G401 (cell line): ENCODE measurements at places on chromosomes 4 and X. TPM values are rescaled to one million over a fixed set of nuclear protein-coding genes. Genes with fewer than 3 reads are reported as not detected.

The SLC6A14 gene
- not detected in 2 replicates for total RNA-seq

The TACR3 gene
- total RNA-seq: not detected in 2 replicates

- no peak for DNase-seq
These were observed 33.0 kb downstream of the CCNG2 start for GRCh38 chr4:77190053-77190452.

DNA sequence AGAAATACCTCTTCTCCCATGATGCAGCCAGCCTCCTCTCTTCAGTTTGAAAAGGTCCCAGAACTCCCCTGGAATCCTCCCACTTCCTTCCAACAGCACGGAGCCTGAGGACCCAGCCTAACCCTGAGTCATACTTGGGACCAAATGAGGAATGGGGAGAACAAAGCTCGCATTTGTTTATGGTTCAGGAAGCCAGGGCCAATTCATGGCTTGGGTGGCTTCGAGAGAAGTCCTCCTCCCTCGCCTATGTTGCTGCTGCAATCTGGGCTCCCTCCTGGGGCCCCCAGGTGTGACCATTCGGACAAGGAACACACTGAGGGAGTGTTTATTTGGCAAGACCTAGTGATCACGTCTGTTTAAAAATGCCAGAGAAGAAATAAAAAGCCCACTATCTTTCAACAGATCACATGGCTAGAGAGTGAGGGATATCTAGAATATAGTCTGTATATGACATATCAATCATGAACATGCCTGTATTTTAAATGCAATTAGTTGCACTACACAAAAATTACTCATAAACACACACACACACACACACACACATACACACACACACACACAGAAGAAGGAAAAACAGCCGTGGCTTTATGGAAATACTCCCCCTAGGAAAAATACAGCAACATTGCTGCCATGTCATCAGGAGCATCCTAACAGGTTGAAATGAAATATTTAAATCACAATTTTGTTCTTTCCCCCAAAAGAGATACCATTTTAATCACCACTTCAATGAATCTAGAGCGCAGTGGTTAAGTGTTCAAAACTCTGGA lies 155.7 kb upstream of the MAP3K15 start:
- DNase-seq: no peak

- DNase-seq: no peak
These were observed 264.4 kb upstream of the ITM2A start for GRCh38 chrX:79631526-79631925.

GRCh38 chr4:99383833-99384392 lies 31.4 kb upstream of the ADH1C start:
- DNase-seq: no peak

- DNase-seq: peak; percentile 25
These were observed 25.7 kb upstream of the SHISA3 start for GRCh38 chr4:42371305-42372252.

DNA sequence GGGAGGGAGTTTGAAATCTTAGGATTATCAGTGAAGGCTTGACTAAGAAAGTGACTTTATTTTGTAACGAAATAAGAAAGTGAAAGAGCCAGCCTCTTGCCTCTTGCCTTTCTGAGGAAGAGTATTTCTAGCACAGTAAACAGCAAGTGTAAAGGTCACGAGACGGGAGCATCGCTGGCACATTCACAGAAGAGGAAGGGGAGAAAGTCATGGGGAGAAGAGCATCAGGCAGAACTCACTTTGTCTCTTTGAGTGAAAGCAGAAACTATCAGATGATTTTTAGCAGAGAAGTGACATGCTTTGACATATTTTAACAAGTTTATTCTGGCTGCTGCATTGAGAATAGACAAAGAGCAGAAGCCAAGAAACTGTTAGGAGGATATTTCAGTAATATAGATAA lies 313.8 kb downstream of the CAMK2D start:
- no peak for DNase-seq

DNA sequence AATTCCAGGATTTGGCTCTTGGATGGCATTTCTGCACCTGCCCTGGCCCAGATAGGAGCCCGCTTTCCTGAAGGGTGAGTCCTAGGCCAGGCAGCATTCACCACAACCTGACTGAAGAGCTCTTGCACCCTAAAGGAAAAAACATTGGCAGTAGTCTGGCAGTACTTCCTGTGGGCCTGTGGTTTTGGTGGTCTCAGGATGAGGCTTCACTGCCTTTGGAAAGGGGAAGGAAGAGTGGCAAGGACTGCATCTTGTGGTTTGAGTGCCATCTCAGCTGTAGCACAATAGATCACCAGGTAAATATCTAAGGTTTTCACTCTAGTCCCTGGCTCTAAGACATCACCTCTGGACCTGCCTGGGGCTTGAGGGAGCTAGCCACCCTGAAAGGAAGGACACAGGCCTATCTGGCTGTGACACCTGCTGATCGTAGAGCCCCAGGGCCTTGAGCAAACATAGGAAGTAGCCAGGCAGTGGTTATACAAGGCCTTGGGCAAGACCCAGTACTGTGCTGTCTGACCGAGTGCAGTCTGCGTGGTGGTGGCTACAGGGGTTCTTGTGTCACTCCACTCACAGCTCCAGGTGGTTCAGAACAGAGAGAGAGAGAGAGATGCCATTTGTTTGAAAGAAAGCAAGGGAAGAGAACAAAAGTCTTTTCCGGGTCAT lies 28.5 kb upstream of the PRRG1 start:
- no peak for DNase-seq

DNA sequence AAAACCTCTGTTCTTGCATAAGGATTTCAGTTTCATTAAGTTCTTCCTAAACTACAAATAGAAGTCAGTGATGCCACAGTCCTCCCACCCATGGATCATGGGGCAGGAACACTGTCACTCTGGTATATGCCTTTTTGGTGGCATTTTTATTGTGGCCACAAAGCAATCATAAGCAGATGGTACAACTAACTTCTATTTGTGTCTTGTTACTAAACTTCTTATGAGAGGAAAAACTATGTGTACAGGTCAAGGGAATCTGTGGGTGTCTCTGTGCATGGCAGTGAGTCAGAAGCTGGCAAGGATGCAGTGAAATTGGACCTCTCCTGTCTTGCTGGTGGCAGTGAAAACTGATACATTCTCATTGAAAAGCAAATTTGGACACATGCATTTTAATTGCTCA lies 245.0 kb upstream of the GPC4 start:
- no peak for DNase-seq

DNA sequence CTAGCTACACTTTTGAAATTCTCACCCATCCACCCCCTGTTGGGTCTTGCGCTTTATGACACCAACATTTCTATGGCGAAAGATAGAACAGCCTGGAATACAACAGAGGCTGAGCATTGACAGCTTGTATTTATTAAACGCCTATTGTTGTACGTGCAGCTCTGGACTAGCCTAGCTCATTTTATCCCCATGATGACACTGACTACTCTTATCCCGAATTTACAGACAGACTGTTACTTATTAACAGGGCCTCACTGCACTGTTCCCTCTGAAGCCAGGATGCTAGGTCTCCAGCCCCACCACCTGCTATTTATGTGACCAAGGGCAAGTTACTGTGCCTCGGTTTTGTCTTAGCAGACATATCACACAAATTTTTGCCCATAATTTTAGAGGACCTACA lies 1.0 kb upstream of the RFC1 start:
- no peak for DNase-seq

- no peak for DNase-seq
These were observed 58.1 kb downstream of the NBDY start for GRCh38 chrX:56786889-56787733.
